Urinary bladder (tissue), 4 donors: ENCODE measurements at places on chromosomes 12 and 14. TPM values are rescaled to one million over a fixed set of nuclear protein-coding genes. Genes with fewer than 3 reads are reported as not detected.
A peak's percentile ranks its signal among the peaks of the same experiment; 100 is the strongest.

GPR84 gene
- total RNA-seq, result 0.26 TPM

NGB gene
- not detected for total RNA-seq

ART4 gene
- total RNA-seq, result 4.8 TPM

KCNC2 gene
- 0.32 TPM for total RNA-seq

KICS2 gene
- 5.7 TPM for total RNA-seq

ASPG gene
- total RNA-seq, result 2.2 TPM

GRCh38 chr12:6788972-6789924 lies at the start of gene CD4:
CD4 (plus strand) TSS chr12:6789528; CDS start chr12:6800139, 10,611 bp downstream.
- no peak for DNase-seq

DNA sequence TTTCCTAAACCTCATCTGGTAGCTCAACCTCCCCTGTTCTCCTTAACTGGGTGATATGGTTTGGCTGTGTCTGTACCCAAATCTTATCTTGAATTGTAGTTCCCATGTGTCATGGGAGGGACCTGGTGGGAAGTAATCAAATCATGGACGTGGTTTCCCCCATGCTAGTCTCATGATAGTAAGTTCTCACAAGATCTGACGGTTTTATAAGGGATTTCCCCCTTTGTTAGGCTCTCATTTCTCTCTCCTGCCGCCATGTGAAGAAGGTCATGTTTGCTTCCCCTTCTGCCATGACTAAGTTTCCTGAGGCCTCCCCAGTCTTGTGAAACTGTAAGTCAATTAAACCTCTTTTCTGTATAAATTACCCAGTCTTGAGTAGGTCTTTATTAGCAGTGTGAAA lies 19.5 kb downstream of the COX16 start:
- no peak for DNase-seq

DNA sequence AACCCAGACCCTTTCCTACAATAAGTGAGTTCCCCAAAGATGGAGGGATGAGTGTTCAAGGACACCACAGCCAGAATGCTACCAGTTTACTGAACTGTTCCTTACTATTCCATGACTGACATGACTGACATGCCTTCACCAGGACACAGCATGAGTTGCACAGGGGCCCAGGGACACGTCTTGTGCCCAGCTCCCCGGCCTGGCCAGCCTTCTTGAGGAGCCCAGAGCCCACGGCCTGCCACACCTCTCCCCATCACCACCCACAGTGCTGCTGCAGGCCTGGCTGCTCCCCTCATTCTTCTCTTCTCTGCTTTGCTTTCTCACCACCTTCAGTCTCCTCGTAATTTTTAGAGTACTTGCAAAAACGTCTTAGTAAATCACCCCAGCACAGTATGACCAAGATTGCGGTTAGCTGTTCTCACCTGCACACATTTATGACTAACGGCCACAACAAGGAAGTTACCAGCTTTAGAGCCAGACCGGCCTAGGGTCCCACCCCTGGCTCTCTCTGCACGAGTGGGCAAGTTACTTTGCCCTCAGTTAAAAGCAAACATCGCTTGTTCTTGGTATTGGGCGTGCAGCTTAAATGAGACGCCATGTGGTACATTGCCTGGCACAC lies 18.5 kb downstream of the PPP2R5E start:
- no peak for DNase-seq

DNA sequence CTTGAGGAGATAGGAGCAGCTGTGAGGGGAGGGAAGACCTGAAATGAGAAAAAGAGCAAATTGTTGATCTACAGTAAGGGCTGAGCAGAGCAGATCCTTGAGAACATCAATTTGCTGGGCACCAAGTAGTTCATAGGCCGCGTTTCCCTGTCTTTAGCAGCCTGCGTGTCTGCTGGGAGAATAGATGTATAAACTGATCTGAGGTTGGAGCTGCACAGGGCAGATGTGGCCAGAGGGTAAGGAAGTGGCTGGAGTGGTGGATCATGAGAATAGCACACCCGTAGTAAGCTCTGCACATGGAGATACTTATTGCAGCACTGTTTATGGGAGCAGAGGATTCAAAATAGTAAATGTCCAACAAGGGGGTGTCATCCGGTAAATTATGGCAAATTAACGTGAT lies 44.4 kb downstream of the NTF3 start:
- DNase-seq, result no peak

DNA sequence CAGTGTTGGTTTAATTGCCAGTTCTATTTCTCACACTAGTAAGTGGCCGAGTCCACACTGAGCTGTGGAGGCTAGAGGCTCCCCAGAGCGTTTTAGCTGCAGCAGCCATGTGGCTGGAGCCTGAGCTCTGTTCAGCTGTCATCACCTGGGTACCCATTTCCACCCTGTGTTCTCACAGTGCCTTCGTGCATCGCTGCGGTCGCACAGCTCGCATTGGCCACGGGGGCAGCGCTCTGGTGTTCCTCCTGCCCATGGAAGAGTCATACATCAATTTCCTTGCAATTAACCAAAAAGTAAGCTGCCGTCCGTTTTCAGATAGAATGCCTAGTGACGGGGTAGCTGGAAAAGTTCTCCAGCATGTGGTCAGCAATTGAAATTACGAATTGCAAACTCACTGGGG lies 15.7 kb downstream of the DDX55 start:
- DNase-seq, result no peak

DNA sequence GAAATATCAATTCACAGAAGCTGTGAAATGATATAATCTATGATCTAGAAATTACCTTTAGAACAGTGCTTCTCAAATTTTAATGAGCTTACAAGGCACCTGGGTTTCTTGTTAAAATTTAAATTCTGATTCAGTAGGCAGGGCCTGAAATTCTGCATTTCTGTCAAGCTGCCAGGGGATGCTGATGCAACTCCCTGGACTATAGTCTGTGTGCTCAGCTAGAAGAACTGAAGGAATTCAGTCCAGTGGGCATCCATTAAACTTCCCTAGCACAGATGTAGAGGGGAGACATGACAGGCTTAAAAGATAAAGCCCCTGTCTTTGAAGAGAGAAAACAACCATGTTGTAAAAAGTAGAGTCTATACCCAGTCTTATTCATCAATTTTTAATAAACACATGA lies 441.8 kb downstream of the TMTC2 start:
- no peak for DNase-seq

GRCh38 chr14:43418324-43418723 lies 1088.8 kb downstream of the FSCB start:
- no peak for DNase-seq

DNA sequence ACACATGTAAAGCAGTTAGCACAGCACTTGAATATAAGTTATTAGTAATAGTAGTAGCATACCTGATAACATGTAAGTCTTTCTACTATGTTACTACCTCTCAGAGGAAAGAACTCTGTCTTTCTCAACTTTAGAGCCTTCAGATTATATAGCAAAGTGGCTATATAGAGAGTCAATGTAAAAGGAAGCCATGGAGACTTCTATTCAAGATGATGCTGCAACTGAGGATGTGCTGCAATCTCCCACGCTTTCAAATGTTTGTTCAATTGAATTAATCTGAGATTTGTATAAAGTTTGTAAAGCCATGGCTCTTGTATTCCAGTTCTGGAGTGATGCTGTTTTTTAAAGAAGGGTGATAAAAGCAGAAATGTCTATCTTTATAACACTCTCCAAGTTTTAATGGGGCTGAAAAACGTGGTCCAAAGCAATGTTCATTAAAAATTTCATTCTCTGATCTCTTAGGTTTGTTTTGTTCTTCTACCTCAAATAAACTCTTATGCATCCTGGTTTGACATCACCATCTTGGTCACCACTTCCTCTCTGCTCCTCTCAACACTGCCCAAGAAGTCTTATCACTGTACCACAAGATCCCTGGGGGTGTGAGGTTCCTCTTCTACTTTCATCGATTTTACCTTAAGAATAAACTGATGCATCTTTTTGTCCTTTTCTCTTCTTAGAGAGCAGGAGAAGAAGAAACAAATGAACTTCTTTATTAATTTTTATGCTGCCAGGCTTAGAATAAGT lies 40.6 kb downstream of the C12orf42 start:
- DNase-seq, result no peak

- no peak for DNase-seq
Observed at GRCh38 chr12:88578276-88579160, 1.8 kb downstream of the KITLG start.

DNA sequence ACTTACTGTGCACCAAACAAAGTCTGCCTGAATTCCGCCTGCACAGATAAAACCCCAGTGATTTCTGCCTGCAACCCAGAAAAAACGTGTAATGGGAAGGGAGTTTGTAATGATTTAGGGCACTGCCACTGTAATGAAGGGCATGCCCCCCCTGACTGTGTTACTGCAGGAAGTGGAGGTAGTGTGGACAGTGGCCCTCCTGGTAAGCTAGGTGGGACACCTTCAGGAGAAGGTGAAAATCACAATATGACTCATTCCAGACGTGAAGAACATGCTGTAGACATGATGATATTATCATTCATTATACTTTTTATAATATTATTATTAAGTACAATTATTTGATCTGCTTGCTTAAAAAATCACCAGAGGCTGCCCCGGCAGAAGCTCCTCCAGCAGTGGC lies 59.2 kb downstream of the MAPKAPK5 start:
- no peak for DNase-seq

DNA sequence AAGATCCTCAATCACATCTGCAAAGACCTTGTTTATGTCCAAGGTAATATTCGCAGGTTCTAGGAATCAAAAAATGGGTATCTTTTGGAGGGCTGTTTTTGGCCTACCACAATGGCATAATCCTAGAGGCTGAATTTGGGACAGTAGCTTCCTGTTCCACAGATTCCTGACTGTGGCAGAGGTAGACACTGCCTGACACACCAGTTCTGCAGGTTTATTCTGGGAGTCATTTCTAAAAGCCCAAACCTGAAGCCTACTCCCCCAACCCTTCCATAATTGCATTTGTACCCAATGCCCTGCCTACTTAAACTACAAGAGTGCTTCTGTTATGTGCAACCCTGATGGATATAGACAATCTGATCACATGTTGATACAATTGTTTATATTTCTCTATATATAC lies 378.9 kb downstream of the PCNX1 start:
- no peak for DNase-seq

- DNase-seq, result no peak
Observed at GRCh38 chr12:52029685-52030084, 21.6 kb upstream of the NR4A1 start.

- no peak for DNase-seq
Observed at GRCh38 chr12:95151406-95151805, 65.9 kb downstream of the FGD6 start.

- no peak for DNase-seq
Observed at GRCh38 chr14:99185436-99186068, 86.4 kb downstream of the BCL11B start.

DNA sequence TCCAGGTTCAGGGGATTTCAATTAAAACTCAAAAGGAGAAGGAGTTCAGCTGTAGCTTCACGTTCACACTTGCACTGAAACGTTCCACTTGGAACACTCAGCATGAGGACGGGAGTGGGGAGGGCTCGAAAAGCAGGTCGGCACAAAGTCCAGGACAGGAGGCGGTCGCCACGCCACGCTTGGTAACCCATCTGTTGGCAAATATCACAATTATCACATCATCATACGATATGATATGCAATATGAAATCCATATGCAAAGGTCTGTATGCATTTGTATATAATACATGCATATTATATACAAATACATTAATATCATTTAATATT lies 17.2 kb downstream of the ADGRD1 start:
- DNase-seq, result no peak

DNA sequence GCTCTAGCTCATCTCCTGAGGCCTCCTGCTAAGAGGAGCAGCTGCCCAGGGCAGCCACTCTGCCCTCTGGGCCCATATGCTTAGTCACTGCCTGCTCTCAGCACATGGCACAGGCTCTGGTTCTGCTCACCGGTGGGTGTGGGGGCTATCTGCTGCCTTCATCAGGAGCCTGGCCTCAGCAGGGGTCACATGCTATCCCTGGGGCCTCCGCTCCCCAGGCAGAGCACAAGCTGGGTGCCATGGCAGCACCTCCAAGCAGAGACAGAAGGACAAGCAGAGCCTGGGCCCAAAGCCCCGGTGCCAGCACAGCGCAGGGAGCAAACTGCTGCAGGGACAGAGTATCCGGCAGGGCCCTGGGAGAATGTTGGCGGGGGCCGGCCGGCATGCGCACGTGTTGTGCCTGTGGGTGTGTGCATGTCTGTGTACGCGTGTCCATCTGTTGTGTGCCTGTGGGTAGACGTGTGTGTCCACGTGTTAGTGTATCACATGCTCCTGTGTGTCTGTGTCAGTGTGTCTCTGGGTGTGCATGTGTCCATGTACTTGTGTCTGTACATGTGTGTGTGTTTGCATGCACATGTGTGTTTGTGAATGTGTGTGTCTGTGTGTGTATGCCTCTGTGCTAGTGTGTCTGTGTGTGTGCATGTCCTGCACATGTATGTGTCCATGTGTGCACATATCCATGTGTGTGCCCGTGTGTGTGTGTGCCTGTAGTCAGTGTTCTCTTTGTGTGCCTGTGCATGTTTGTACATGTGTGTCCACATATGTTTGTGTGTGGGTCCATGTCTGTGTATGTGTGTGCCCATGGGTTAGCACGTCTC lies 326.9 kb downstream of the TMEM121 start:
- DNase-seq, result no peak

DNA sequence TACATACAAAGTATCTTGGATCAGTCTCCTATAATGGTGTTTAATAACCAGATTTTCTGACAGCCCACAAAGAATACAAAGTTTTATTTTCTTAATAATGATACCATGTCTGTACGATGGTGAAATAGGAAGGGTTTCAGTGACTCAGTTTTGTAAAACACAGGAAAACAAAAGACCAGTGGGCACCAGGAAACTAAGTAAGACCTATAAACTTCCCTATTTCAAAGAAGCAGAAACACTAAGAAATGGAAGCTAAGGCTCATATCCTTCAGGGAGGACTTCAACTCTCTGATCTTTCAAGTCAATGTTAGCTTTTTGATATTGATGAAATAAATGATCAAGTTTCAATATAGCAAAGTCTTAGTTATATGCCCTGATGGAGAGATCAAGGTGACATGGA lies 196.0 kb downstream of the DUSP6 start:
- no peak for DNase-seq

GRCh38 chr12:95815632-95816212 lies 25.2 kb upstream of the NTN4 start:
- no peak for DNase-seq

DNA sequence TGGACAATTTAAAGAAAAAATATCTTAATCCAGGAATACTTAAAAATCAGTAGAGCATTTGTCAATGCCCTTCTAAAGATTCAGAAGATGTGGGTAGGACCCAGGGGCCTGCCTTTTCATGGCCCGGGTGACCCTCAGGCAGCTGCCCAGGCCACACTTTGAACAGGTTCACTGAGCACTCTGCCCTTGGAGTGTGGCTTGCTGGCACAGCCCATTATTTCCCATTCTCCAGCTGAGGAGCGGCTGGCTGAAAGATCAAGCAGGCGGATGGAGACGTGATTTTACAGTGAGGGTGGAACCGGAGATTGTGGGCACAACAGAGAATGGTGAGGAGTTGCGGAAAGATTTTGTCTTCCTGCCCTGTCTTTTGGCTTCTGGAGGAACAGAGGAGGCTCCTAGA lies 7.1 kb upstream of the PRPH start:
- DNase-seq, result no peak

- peak; percentile 60 for DNase-seq
Observed at GRCh38 chr14:20690848-20691640, 2.5 kb downstream of the ANG start.

DNA sequence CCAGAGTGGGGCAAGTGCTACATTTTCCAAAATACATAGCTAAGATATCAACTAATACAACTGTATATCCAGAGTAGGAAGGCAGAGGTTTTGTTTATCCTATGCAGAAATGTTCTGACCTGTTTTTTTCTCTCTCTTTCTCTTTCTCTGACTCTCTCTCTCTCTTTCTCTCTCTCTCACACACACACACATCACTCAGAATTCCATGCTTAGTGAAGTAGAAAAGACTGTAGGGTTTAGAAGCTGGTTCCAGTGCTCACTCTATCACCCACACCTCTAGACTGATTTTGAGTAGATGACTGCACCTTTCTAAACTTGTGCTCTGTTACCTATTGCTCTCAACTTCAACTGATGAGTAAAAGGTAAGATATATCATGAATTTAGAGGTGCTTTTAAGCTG lies 356.7 kb downstream of the LRIG3 start:
- DNase-seq, result no peak
